CD4-positive, alpha-beta T cell treated with Interleukin-17A for 1 hour (primary cell): ENCODE measurements at places on chromosomes 4 and X.
A peak's percentile ranks its signal among the peaks of the same experiment; 100 is the strongest.

DNA sequence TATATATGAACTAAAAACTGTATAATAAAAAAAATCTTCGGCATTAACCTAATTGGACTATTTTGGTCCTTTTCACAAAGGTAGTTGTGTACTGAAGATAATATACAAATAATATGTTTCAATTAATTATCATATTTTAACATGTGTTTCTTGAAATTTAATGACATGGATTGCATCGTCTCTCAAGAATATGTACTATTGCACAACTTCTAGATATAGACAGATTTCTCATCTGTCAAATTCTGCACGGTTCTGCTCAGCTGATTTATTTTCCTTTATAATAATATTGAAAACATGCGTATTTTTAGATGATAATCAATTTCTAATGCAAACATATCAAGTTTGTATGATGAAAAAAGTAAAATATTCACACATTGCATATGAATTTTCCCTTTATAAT is 498.7 kb upstream of the PABPC4L start:
- no peak for DNase-seq

GRCh38 chrX:130120321-130120731 is 10.0 kb upstream of the ELF4 start:
- DNase-seq: no peak

GRCh38 chr4:87030124-87030523 is 95.3 kb downstream of the AFF1 start:
- no peak for DNase-seq

GRCh38 chrX:97666890-97667289 is 783.2 kb downstream of the RPA4 start:
- no peak for DNase-seq

DNA sequence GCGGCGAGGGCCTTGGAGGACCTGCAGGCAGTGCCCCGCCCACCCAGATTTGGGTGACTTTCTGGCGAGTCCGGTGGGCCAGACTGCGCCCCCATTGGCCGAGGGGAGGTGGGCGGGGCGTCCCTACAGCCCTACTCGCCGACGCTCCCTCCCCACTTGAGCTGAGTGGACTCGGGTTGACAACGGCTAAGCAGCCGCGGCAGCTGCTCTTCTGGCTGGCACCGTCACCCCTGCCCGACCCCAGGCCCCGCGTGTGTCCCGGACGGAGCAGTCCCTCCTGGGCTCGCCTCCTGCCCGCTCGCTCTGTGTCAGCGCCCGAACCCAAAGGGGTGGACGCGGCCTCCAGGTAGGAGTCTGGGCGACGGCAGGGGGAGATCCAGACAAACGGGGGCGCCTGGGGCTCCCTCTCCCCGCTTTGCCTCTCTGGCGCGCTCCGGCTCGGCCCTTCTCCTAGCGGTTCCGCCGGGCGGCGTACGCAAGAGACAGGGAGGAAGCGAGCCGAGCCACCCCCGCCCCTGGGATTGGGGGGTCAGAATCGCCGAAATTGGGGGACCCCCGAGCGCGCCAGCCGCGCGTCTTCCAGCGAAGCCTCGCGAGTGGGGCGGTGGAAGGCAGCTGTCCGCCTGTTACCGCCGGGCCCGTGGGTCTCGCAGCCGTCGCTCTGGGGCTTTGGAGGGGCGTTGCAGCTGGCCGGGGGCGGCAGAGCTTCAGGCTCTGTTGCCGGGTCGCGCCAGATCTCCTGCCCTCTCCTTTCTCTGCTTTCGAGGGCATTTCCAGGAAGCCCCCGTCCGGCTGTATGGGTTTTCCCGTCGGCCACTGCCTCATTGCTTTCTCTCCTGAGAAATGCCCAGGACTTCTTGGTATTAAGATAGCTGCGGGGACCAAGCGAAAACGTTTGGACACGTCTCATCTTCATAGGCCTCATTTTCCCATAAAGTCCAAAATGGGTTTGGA is 46.3 kb downstream of the STARD8 start:
- DNase-seq: no peak

DNA sequence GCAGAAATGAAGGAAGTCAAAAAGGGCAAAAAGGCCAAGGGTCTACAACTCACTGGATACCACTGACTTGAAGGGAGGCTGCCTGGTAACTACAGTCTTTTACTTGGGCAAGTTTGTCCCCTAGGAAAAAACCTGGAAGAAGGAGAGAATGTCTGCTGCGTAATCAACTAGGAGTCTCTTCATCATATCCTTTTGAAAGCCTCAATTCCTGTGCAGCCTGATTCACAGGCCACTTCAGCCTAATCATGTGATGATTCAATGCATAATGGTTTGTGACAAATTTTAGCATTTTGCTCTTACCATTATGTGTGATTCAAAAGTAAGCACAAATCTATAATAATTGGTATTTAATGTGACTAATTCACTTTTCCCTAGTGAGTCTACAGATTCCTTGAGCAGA is 273.6 kb downstream of the FRMPD4 start:
- DNase-seq: no peak

DNA sequence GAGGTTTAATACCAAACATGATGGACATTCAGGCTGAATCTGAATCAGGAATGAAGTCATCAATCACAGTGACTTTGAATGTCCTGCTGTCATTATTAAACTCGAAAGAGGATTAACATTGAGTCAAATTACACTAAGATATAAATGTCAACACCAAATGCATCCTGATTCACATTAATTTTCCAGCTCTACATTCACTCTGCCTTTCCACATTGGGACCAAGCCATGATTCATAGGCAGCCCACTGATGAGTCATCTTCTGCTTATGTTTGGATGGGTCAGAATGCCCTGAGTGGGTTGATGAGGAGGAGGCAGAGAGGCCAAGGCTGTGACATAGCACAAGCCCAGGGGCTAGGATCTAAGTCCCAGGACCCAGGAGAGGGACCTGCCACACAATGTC is 247.6 kb upstream of the RPS6KA3 start:
- DNase-seq: no peak

DNA sequence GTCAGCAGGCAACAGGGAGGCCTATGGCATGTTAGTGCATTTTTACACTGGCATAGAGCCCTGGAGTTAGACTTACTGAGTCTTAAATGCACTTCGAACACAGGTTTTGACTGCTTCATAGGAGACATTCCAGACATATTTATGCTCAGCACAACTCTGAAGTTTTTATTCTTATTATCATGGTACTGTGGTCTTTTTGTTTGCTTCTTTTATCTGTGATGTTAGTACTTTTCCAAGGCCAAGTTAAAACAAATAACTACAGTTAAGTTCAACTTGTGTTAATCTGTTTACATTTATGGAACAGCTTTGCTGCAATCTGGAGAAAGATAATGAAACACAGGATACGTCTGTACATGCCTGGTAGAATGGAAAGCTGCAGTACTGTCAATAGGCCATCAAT is 76.5 kb downstream of the COL4A5 start:
- DNase-seq: no peak

DNA sequence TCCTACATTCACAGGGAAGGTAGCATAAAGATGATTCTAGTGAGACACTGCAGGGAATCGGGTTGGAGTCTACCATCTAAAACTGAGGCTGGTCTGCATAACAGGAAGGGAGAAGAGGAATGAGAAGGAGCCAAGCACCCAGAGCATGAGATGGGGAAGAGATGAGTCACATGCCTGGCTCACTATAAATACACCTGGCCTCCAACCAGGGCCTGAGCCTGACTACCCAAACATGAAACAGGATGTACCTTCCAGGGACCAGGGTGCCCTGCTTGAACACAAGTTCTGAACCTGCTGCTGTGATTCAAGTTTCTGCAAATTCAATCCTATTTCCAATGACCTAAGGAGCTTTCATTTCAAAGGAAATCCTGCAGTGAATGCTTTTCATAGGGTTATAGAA is 24.9 kb downstream of the CD99L2 start:
- DNase-seq: no peak

GRCh38 chrX:7706032-7706431 is 136.9 kb upstream of the VCX start:
- DNase-seq: no peak

DNA sequence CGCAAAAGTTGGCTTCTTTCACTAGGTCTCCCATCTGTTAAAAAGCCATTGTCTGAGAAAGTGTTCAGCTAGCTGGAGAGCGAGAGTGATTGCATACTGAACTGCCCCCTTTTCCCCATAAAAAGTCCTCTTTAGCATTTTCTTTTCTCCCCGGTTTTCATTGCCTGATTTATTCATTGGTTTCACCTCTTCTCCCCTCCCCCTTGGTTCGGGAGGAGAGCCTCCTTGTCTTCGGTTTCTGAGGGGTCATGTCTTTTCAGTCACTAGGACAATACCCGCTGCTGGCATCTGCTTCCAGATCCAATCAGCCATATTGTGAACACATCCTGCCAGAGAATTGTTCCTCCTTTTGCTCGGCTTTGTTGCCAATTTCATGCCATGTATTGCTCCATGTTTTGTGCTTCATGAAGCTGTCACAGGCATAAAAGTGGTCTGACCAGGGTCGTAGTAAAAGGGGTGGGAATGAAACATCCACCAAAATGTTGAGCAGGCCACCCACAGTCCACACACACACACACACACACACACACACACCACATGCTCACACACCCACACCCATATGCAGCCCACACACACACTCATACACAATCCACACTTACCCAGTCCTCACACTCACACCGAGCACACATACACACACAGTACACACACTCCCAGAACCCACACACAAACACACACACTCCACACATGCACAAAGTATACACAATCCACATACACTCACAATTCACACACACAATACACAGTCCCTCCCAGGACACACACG is 136.0 kb downstream of the NKX6-1 start:
- DNase-seq: no peak

DNA sequence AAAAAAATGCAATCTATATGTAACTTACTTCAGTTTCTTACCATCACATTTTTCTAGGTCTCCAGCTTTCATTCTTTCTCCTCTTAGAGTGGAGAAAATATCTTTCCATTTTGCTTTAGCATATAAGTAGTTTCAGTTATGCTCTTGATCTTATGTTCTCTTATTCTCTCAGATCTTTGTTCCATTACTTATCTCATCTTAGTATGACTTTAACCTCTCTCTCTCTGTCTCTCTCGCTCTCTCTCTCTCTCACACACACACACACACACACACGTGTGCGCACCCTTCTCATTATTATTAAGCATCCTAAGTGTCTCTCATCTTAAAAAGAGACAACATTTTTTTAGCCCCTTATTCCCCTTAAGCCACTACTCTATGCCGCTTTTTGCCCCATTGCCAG is 92.8 kb downstream of the FAAH2 start:
- no peak for DNase-seq

- no peak for DNase-seq
Measured at GRCh38 chr4:27921231-27921630, 1060.6 kb downstream of the STIM2 start.

DNA sequence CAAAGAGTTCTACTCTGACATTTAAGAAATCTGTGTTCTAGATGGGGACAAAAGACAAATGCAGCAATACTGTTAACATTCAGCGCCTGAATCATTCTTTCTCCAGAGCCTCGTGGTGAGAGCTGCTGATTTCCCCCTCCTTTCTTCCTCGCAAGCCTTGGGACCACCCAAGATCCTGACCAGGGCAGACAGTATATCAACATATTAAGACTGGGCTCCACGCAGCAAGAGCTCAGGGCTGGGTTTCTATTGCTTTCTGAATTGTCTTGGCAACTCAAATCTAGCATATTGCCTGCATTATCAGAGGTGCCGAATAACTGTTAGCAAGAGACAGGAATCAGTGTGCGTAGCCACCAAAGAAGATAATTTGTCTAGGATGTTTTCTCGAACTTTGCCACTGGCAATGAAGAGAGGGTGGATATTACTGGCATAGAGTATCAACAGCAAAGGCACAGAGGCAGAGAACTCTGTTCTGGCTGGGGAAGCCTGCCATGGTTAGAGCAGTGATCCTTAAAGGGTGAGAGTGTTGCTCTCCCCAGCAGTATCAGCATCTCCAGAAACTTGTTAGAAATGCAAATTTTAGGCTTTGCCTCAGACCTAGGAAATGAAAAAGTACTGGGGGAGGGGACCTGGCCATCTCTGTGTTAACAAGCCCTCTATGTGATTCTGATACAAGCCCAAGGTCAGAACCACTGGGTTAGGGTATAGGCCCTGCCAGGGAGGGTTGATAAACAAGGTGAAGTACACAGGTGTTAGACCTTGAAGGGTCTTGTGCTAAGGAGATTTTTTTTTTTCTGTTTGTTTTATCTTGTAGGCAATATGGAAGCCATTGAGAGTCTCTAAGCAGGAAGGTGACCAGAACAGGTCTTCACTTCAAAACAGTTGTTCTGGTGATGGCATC is 46.2 kb upstream of the MID1IP1 start:
- no peak for DNase-seq

GRCh38 chr4:159871141-159871540 is 768.3 kb downstream of the RAPGEF2 start:
- DNase-seq: no peak

GRCh38 chr4:25608644-25609043 is 47.0 kb upstream of the SLC34A2 start:
- no peak for DNase-seq

DNA sequence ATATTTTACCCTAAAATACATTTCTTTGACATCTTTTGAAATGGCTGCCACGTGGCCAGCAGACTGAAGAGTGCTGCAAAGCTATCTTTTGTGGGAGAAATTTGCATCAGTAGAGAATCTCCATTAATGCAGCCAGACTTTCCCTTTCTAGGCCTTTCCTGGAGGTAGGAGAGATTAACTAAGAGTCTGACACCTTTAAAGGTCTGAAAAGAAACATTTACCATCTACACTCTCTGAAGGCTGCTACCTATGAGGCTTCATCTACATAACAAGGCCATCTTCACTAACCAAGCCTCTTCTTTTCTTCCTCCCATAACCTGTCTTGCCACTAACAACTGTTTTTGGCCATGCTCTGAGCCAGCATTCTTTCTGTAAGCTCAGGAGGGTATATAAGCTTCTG is 17.8 kb upstream of the SPRY1 start:
- DNase-seq: no peak

- no peak for DNase-seq
Measured at GRCh38 chr4:102007959-102008425, 217.5 kb downstream of the BANK1 start.

DNA sequence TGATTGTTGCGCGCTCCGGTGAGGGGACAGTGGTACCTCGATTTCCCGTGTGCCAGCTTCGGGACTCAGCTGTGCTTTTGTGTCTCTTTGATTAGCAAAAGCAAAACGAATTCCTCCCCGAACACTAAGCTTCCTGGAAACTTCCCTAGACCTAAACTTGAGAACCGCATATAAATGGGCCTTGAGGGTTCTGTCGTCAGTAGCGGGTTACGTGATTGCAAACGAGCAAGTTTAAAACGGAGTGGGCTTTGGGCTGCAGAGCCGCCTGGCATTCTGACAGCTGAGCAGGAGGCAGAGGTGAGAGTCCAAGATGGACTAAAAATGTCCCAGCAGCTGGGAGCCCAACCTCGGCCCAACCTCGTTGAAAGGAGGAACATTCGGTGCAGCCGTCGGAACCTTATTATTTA is 1.2 kb upstream of the TAPT1 start:
- DNase-seq: peak; percentile 33

- no peak for DNase-seq
Measured at GRCh38 chr4:182101618-182102017, 141.6 kb upstream of the TENM3 start.

- peak; percentile 94 for DNase-seq
Measured at GRCh38 chrX:52934704-52935469, 23.4 kb downstream of the FAM156A start.
